ENCODE measurements at places on chromosomes 13 and 19. TPM values are rescaled to one million over a fixed set of nuclear protein-coding genes. Genes with fewer than 3 reads are reported as not detected.
A peak's percentile ranks its signal among the peaks of the same experiment; 100 is the strongest.

DNA sequence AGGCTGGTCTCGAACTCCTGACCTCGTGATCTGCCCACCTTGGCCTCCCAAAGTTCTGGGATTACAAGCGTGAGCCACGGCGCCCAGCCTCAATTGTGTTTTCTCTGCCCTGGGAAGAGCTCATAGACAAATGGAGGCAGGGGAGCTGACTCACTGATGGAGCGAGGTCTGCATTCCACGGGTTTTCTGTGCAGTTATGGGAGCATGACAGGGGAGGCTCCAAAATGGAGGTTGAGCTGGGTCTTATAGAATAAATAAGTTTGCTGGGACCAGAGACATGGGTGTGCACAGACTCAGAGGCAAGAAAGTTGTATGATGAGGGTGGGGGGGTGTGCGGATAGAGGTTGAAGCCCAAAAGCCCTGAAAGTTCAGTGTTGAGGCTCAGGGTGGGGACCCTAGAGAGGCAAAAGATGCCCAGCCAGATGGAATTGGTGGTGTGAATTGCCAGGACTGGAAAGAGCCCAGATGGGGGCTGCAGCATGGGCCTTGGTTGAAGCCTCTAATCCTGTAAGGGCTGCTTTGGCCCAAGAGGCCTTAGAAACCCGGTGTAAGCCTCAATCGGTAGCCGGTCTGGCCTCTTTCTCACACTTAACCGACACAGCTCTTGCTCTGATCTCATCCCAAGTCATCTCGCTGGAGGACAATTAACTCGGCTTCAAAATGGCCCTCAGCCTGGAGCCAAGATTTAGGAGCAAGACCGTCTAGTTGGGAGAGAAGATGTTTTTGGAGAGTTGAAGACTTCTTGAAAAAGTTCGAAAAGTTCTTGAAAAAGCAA, 1.9 kb downstream of the TPM4 start:
- peak overlapping the region; percentile 96 for H3K27ac ChIP-seq
- DNase-seq = peak; percentile 51
- H3K27me3 ChIP-seq = no peaks in the 10 kb centered on the region
- peak overlapping the region; percentile 82 for H3K4me3 ChIP-seq
- H3K36me3 ChIP-seq = peaks cover 59% of the 10 kb centered on the region

The RDH8 gene
- total RNA-seq = not detected

The ANKRD10 gene
- 86.3 TPM for total RNA-seq

GRCh38 chr19:49443366-49444099, 2.2 kb upstream of the SLC17A7 start:
- H3K4me3 ChIP-seq = peak overlapping the region; percentile 78
- peaks cover 38% of the 10 kb centered on the region for H3K27me3 ChIP-seq
- H3K4me1 ChIP-seq = peaks cover 60% of the 10 kb centered on the region
- H3K36me3 ChIP-seq = peaks cover 23% of the 10 kb centered on the region
- peak; percentile 96 for DNase-seq

DNA sequence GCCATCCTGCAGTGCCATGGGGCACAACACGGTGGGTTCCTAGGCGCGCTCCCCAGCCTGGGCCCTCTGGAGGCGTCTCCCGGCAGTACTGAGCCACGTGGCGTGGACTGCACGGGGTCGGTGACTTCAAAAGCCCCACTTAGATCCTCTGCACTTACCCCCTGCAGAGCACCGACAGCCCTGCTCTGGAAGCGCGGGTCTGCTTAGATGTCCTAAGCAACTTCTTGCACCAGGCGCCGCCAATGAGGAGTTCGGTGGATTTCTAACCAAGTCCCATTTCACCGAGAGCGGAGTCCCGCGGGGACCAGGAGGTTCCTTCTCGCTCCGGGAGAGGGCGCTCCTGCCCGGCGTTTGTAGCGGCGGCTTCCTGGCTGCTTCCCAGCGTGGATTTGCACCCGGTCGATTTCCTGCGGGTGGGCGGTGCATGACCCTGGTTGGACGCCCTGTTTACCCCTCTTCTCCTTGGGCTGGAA, 25.2 kb upstream of the ZNF845 start:
- H3K4me1 ChIP-seq = peaks cover 2% of the 10 kb centered on the region
- no peak overlapping the region for H3K4me3 ChIP-seq
- no peak overlapping the region for H3K27ac ChIP-seq

The ZNF497 gene
- total RNA-seq = 1.7 TPM

DNA sequence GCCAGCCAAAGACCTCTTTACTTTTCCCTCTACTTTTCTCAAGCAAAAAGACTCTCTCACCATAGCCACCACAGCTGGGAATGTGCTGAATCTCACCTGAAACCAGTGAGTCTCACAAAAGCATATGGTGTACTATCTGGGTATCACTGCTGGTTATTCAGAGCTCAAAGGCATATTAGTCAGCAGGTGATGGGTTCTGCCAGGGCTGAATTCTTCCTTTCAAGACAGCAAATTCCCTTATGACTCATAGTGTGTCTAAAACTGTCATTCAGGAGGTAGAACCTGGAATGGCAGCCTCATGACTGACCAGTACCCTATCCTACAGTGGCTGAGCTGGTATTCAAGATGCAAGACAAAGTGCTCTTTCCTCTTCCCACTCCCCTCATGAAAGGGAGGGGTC, 2859.1 kb downstream of the PCDH9 start:
- no peaks in the 10 kb centered on the region for H3K27me3 ChIP-seq
- no peak for DNase-seq
- no peaks in the 10 kb centered on the region for H3K36me3 ChIP-seq
- no peak overlapping the region for H3K27ac ChIP-seq
- H3K4me1 ChIP-seq = no peaks in the 10 kb centered on the region
- H3K4me3 ChIP-seq = no peak overlapping the region

The PBX4 gene
- total RNA-seq = 33.8 TPM

The PSG5 gene
- not detected for total RNA-seq

GRCh38 chr19:31890230-31890629, 455.2 kb upstream of the ZNF507 start:
- no peaks in the 10 kb centered on the region for H3K36me3 ChIP-seq
- no peak overlapping the region for H3K27ac ChIP-seq
- H3K27me3 ChIP-seq = no peaks in the 10 kb centered on the region
- H3K4me1 ChIP-seq = no peaks in the 10 kb centered on the region

DNA sequence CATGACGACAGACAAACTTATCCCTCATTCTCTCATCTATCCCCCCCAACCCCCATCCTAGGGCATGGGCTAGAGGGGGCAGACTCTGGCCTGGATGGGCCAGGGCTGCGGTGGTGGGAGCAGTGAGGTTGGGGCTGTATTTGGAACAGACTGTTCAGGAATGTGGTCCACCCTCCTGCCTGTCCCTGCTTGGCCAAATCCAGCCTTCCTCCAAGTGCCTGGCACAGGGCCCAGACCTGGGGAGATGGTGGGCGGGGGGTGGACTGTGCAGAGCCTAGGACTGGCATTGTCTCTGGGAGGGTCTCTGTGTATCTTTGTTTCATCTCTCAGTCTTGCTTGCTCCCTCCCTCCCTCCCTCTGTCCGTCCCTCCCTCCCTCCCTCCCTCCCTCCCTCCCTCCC, 14.2 kb downstream of the EGLN2 start:
- H3K4me3 ChIP-seq = no peak overlapping the region
- peaks cover 26% of the 10 kb centered on the region for H3K36me3 ChIP-seq
- no peak for DNase-seq
- H3K27ac ChIP-seq = no peak overlapping the region
- H3K4me1 ChIP-seq = peaks cover 39% of the 10 kb centered on the region

- DNase-seq = peak; percentile 64
- H3K27ac ChIP-seq = peak overlapping the region; percentile 82
- H3K27me3 ChIP-seq = peaks cover 19% of the 10 kb centered on the region
- H3K36me3 ChIP-seq = peaks cover 45% of the 10 kb centered on the region
- H3K4me1 ChIP-seq = peaks cover 66% of the 10 kb centered on the region
These were observed 3.5 kb downstream of the KLF2 start for GRCh38 chr19:16327911-16328823.

DNA sequence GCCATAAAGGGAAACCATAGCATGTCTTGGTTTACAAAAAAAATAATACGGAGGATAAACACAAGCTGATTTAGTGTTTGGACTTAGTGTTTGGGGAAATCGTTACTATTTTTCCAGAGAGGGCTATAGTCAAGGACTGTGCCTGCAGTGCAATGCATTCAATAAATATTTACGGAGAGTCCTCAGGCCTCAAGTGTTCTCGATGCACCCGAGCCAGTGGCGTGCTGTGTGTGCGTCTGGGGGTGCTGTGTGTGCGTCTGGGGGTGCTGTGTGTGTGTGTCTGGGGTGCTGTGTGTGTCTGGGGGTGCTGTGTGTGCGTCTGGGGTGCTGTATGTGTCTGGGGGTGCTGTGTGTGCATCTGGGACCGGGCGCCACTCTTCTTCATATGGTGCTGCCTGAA, 71.7 kb upstream of the GTF3A start:
- DNase-seq = no peak
- H3K36me3 ChIP-seq = no peaks in the 10 kb centered on the region
- no peak overlapping the region for H3K27ac ChIP-seq
- H3K4me3 ChIP-seq = no peak overlapping the region
- H3K27me3 ChIP-seq = peaks cover 9% of the 10 kb centered on the region

DNA sequence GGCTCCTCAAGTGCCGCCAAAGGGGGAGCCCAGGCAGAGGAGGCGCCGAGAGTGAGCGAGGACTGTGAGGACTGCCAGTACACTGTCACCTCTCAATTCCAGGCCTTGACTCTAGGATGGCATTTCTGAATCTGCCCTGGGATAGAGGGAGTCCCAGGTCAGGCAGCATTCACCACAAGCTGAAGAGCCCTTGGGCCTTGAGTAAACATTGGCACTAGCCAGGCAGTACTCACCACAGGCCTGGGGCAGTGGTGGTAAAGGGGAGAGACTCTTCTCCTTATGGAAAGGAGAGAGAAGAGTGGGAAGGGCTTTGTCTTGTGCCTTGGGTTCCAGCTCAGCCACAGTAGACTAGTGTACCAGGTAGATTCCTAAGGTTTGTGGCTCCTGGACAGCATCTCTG, 39.7 kb upstream of the HTR2A start:
- peaks cover 2% of the 10 kb centered on the region for H3K27me3 ChIP-seq
- no peaks in the 10 kb centered on the region for H3K36me3 ChIP-seq
- H3K4me3 ChIP-seq = no peak overlapping the region
- no peaks in the 10 kb centered on the region for H3K4me1 ChIP-seq
- H3K27ac ChIP-seq = no peak overlapping the region

The IL11 gene
- total RNA-seq = 0.26 TPM

The FAM83E gene
- 2.3 TPM for total RNA-seq

- H3K27me3 ChIP-seq = peaks cover 1% of the 10 kb centered on the region
- H3K4me3 ChIP-seq = no peak overlapping the region
- H3K4me1 ChIP-seq = peaks cover 3% of the 10 kb centered on the region
- no peak overlapping the region for H3K27ac ChIP-seq
- DNase-seq = no peak
These were observed 202.9 kb downstream of the USP12 start for GRCh38 chr13:26968431-26969341.

The ZNF534 gene
- total RNA-seq = not detected

- peaks cover 37% of the 10 kb centered on the region for H3K4me1 ChIP-seq
- H3K4me3 ChIP-seq = no peak overlapping the region
- DNase-seq = no peak
- H3K27me3 ChIP-seq = no peaks in the 10 kb centered on the region
- H3K36me3 ChIP-seq = peaks cover 23% of the 10 kb centered on the region
These were observed 146.6 kb downstream of the KLF12 start for GRCh38 chr13:73987618-73988017.

DNA sequence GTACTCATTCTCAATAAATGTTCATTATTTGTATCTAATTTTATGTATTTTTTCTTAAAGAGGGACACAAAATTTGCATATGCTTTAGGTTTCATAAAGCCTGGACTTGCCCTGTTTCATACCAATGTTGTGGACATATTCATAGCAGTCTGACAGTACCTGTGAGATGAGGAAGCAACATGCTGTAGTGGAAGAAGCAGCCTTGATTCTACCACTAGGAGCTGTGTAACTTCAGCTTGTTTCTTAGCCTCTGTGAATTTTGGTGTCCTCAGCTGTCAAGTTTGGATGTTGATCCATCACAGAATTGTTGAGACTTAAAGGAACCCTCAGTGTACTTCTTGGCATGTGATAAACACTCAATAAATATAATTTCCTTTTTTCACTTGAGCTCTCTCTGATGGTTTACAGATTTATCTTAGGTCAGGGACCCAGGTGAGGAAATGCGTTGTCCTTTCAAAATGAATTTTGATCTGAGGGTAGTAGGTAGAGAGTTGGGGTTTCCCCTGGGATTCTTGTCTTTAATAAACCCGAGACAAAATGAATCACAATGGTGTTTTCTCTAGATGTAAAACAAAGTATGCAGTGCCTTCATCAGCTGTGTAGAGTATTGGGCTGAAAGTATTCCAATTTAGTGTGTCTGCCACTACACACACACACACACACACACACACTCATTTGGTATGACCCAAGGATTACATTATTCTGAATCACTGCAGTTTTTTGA, 152.1 kb downstream of the KCNRG start:
- H3K27ac ChIP-seq = no peak overlapping the region
- no peaks in the 10 kb centered on the region for H3K4me1 ChIP-seq
- H3K4me3 ChIP-seq = no peak overlapping the region
- peaks cover 3% of the 10 kb centered on the region for H3K27me3 ChIP-seq

The TMEM190 gene
- total RNA-seq = not detected

The ZNF728 gene
- not detected for total RNA-seq

The FXYD3 gene
- total RNA-seq = not detected

The ZC3H13 gene
- 42.0 TPM for total RNA-seq

DNA sequence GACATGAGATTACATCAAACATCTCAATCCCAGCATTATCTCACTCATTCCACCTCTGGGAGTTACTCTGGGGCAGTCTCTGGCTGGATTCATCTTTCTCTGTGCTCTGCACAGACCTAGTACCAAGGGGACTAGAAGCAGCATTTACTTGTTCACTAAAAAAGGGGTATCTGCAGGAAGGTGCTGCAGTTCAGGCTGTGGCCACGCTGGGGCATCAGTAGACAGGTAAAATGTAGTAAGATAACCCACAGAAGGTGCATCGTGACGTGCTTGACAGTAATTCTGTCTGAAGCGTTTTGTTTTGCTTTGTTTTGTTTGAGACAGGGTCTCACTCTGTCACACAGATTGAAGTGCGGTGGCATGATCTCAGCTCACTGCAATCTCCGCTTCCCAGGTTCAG, 29.3 kb downstream of the ZNF564 start:
- no peak overlapping the region for H3K4me3 ChIP-seq
- H3K27ac ChIP-seq = no peak overlapping the region
- H3K27me3 ChIP-seq = no peaks in the 10 kb centered on the region
- DNase-seq = peak; percentile 24
- H3K4me1 ChIP-seq = no peaks in the 10 kb centered on the region

The MED16 gene
- total RNA-seq = 60.4 TPM

- DNase-seq = peak; percentile 54
- peaks cover 30% of the 10 kb centered on the region for H3K4me1 ChIP-seq
- peak overlapping the region; percentile 94 for H3K27ac ChIP-seq
- peak overlapping the region; percentile 96 for H3K4me3 ChIP-seq
- H3K36me3 ChIP-seq = peaks cover 38% of the 10 kb centered on the region
These were observed 2.7 kb downstream of the TNPO2 start for GRCh38 chr19:12720851-12721655.

The NLRP9 gene
- total RNA-seq = not detected

- H3K27ac ChIP-seq = no peak overlapping the region
- H3K36me3 ChIP-seq = no peaks in the 10 kb centered on the region
- no peaks in the 10 kb centered on the region for H3K4me1 ChIP-seq
- H3K27me3 ChIP-seq = peaks cover 9% of the 10 kb centered on the region
These were observed 29.9 kb upstream of the IRS2 start for GRCh38 chr13:109816112-109816807.

- H3K36me3 ChIP-seq = peaks cover 4% of the 10 kb centered on the region
- H3K4me1 ChIP-seq = peaks cover 15% of the 10 kb centered on the region
- peak overlapping the region; percentile 62 for H3K4me3 ChIP-seq
These were observed 933 bp downstream of the ARHGEF7 start for GRCh38 chr13:111115965-111116521.

Measured in activated CD8-positive, alpha-beta T cell treated with anti-CD3 and anti-CD28 coated beads, Interleukin-2, amount 10 ng/mL, durations not matched to agents 7 days and 5 days (primary cell).